ENCODE measurements at places on chromosomes 6 and 20.

- DNase-seq: no peak
Observed at GRCh38 chr6:68743099-68743498, 108.0 kb downstream of the ADGRB3 start.

DNA sequence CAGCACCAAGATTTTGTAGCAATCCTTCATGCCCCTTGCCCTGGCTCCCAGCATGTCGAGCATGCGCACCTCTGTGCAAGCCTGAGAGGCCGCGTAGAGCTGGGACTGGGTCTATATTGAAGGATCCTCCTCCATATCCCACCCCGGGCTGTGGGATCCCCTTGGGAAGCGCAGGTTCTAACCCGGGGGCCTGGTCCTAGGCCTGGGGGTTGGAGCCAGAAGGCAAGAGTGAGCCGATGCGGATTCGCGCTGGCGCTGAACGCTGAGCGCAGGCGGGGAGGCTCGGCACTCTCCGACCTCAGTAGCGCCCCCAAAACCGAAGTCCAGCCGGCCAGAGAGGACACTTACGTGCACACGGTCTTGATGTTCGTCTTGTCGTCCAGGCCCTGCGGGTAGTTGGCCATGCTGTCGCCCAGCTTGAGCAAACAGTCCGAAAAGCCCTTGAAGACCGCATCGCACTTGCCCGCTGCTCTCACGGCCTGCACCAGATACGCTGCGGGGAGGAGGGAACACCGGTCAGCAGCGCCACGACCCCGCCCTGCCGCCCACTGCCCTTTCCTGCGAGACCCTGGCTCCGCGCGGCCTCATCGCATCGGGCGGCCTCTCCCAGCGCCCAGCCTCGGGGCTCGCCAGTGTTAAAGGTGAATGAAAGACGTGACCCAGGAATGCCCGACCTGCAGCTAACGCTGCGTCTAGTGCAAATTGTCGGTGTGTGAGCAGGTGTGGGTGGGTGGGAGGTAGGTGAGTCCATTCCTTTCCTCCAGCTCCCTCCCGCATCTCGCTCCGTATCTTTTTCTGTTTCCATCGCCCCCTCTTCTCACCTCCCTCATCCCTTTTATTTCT lies 4.5 kb downstream of the NRN1 start:
- no peak for DNase-seq

DNA sequence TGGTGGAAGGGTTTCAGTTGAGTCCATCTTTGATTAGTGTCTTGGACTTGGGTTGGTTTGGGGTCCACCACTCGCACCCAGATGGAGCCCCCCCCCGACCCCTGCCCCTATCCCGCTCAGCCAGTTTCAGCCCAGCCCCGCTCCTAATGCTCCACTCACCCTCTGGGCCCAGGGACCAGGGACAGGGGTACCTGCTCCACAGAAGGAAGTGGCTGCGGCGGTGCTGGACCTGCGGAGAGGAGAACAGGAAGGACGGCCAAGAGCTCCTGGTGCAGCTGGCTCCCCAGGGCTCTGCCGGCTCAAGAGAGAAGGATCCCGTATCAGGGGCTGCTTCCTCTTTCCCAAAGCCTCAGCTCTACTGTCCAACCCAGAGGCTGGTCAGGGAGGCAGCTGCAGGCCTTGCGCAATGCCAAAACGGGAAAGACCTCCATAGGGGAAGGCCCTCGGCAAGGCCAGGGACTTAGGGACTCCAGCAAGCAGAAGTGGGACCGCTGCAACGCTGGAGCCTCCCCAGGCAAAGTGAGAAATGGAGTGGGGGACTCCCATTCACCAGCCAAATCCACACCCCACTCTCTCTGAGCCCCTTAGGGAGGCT lies at the start of gene SIGLEC1:
Gene SIGLEC1, minus strand, starts transcription at position 322 of the 595 bp plus-strand sequence. CDS start 5,472 bp downstream, outside the sequence.
- no peak for DNase-seq

GRCh38 chr20:37757550-37757949 lies 63.7 kb downstream of the CTNNBL1 start:
- DNase-seq: no peak

GRCh38 chr6:113564371-113565171 lies 292.6 kb upstream of the MARCKS start:
- DNase-seq: peak; percentile 79

GRCh38 chr6:82396964-82397751 lies 33.5 kb downstream of the TPBG start:
- DNase-seq: peak; percentile 73

- no peak for DNase-seq
Observed at GRCh38 chr6:12804952-12805645, 88.5 kb downstream of the PHACTR1 start.

DNA sequence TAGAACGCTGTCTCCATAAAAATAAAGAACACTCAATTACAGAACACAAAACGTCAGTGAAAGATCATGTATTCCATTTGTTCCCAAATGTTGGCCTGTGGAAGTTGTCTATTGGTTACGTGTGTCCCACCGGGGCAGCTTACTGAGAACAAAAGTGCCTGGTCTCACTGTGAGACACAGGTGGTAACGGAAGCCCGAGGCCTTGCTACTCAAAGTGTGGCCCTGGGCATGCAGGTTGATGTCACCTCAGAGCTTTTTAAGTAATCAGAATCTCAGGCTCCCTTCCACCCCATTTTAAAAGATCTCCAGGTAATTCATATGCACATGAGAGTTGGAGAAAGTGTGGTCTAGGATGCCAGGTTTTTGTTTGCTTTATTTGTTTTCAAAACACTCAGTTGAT lies 422.5 kb upstream of the OPRM1 start:
- DNase-seq: no peak

DNA sequence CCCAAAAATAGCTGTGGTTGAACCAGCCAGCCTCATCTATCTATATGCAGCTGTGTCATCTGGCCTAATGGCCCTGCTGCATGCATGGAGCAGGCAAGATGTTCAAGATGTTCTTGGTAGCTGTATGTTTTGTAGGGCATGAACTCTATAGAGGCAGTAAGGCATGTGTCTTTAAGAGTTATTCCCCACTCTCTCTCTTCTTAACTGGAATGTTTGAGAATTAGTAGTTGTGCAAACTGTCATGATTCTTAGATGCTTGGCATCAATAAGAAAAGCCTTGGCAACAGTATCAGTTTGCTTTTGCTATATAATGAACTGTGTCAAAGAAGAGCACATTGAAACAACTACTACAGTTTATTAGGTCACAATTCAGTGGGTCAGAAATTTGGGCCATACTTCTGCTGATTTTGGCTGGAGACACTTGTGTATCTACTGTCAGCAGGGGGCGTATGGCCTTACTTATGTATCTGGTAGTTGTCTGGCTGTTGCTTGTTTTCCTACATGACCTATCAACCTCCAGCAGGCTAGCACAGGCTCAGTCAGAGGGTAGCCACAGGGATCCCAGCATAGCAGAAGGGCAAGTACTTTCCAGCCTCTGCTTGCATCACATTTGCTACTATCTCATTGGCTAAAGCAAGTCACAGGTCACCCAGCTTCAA lies 56.1 kb upstream of the LAMP5 start:
- DNase-seq: no peak

DNA sequence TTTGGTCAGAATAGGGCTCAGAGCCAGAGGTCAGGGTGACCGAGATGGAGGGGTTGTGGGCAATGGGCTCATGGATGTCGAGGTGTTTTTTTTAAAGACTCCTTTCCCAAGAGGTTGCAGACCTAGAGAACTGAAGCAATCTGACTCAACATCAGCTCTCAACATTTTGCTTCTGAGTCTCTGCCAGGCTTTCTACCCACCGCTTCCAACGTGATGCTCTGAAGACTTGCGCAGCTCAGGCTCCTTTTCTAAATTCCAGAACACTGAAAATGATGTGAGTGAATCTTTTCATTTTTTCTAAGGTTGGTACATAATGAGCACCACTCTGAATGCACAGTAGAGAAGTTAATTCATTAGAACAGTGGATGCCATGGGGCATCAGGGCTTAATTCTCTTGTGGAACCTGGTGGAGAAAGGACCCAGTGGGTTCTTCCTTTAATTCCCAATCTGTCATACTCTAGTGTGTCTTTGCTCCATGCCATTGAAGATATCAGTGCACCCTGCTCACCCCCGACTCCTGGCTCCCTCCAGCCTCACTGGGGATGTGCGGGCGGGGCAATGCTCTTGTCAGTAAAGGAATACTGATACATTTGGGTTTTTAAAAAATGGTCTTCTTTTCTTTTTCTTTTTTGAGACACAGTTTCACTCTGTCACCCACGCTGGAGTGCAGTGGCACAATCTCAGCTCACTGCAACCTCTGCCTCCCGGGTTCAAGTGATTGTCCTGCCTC lies 17.0 kb upstream of the KIF13A start:
- no peak for DNase-seq

- DNase-seq: no peak
Observed at GRCh38 chr6:12196326-12196936, 93.7 kb upstream of the EDN1 start.

DNA sequence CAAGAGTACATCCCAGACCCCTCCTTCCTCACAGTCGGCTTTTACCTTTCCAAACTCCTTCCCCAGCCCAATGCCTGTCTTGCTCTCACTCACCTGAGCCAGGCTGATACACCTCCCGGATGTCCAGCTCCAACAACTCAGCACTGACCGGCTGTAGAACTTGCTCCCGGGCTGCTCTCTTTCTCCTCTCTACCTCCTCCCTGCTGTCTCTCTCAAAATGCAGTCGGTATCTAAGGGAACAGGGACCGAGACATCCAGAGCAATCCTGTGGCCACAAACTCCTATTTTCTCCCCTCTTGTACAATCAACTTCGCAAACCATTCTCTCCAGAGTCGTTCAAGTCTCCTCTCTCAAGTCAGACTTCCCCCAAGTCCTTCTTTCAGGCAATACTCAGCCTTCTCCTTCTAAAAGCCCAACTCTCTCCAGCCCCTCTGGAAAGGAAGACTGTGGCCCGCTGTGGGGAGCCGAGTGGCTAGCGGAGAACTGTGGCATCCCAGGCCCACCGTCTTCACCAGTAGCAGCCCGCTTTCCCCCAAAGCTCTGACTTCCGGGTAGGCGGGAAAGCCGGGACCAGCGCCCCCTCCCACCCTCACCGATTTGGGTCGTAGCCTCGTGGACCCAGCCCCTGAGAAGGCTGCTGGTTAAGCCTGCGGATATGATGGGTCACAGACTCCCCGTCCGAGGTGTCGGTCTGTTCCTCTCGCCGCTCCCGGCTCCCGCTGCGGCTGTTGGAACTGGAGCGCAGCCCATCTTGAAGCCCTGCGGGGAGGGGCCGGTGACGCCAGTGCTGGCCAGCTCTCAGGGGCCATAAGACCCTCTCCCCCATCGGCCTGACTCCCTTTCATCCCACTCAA lies 1.1 kb downstream of the GNL1 start:
- DNase-seq: no peak

- no peak for DNase-seq
Observed at GRCh38 chr6:136398453-136398852, 108.8 kb upstream of the BCLAF1 start.

- DNase-seq: no peak
Observed at GRCh38 chr6:47323321-47323720, 13.6 kb upstream of the TNFRSF21 start.

GRCh38 chr6:140846503-140847261 lies 1286.0 kb upstream of the GJE1 start:
- DNase-seq: peak; percentile 70

GRCh38 chr6:120903836-120904235 lies 430.4 kb downstream of the TBC1D32 start:
- DNase-seq: no peak

DNA sequence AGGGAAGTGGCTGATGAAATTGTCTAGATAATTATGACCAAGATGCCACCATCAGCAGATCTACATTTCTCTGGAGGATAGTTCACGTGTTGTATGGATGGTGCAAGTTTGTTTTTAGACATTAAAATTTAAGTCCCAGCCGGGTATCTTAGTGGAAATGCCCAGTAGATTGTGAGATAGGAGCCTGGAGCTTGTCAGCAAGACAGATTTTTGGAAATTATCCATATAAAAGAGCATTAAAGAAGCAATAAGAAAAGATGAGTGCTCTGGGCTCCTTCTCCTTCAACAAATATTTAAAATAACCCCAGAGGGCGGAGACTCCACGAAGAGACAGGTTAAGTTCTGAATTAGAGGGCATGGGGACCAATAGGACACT lies 47.6 kb upstream of the SMLR1 start:
- DNase-seq: no peak

- no peak for DNase-seq
Observed at GRCh38 chr6:62974452-62974851, 236.8 kb upstream of the FKBP1C start.

DNA sequence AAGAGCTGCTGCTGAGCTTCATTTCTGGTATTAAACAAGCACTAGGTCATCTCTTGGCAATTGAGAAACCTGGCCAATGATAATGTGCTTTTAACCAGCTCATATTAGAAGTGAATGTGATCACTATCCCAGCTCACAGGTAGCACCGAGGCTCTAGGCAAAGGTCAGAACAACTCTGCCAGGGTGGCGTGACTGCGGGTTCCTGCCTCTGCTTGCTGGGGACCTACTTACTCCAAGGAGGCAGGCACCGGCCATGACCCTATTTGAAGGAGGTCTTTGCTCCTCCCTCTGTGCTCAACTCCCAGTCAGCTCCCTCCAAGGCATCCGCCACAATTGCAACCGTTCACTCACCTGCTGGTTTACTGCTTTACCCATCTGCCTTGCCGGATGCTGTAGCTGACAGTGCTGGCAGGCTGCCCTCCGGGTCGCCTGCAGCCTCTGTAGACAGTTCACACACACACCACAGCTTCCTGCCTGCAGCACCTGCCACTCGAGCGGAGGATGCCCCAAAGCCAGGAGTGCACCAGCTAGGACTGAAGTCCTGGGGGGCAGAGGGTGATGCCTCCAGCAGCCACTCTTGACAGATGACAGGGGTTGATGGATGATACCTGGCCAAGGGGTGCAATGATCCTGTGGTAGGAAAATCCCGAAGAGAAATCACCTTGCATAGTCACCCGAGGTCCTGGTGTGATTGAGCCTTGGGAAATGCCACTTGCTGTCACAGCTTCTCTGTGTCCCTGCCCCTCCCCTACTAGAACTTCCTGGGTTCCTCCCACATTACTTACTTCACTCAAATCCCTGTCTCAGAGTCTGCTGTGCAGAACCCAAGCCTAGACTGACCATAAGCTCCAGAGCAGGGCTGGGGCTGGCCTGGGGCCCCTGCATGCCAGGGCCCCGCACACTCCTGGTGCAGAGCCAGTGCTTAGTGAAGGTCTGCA lies 8.8 kb upstream of the VSX1 start:
- DNase-seq: no peak

GRCh38 chr6:113829696-113830045 lies 27.5 kb upstream of the MARCKS start:
- no peak for DNase-seq

DNA sequence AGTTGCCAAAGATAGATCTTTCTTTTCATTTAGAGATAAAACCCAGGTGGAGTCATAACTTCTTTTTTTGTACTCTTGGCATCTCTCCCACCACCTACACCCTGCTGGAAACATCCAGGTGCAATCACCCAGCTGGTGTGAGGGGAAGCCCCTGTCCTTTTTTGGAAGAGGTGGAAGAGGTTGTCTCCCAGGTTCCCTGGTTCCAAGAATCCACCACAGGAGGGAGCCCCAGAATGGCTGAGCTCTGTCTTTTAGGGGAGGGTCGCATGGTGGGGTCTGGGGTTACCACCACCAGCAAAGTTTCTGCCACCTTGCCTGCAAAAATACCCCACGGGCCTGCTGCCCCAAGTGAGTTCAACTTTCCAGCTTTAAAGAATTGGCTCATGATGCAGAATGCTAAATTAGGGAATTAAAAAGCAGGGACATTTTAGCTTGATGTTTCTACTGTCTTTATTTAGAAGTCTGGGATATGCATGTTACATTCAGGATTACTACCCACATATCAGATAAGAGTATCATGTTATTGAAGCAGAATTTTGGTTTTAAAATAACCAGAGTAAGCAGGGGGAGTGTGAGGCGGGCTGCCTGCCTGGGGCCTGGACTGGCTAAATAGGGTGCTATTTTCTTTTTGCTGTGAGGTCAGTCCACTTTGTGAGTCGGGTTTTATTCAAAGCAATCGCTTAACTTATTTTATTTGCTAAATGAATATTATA lies 11.0 kb downstream of the SMOC2 start:
- no peak for DNase-seq
